Activated CD8-positive, alpha-beta memory T cell treated with anti-CD3 and anti-CD28 coated beads for 48 hours (primary cell): ENCODE measurements at places on chromosomes 2 and 18.

- no peak for DNase-seq
Measured at GRCh38 chr2:192783643-192784042, 588.9 kb upstream of the TMEFF2 start.

- DNase-seq, result no peak
Measured at GRCh38 chr2:131155208-131155855, 50.2 kb downstream of the PLEKHB2 start.

- no peak for DNase-seq
Measured at GRCh38 chr2:42917425-42917927, 125.1 kb upstream of the HAAO start.

DNA sequence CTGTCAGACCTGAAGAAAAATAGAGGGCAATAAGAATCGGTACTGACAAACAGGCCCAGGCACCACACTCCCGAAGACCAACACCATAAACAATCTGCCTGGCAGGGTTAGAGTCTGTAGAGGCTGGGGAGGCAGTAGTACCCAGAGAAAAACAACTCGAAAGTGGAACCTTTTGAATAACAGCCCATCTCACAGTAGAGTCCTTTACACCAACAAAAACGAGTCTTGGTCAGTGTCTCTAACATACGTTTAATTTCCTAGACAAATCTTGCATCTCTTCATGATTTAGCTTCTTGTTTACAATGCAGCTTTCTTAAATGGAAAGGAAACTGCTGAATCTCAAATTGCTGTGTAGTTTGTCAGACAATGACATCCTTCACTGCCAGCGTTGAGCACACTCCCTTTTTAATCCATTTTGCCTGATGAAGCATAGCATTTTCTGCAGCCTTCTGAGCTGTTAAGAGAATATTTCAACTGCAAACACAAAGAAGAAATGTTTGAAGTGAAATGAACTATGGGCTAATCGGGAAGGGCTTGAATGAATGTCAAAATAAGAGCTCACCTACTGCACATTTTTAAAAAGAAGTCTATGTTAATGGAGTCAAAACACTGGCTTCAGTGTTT lies 73.1 kb upstream of the DSG1 start:
- no peak for DNase-seq

DNA sequence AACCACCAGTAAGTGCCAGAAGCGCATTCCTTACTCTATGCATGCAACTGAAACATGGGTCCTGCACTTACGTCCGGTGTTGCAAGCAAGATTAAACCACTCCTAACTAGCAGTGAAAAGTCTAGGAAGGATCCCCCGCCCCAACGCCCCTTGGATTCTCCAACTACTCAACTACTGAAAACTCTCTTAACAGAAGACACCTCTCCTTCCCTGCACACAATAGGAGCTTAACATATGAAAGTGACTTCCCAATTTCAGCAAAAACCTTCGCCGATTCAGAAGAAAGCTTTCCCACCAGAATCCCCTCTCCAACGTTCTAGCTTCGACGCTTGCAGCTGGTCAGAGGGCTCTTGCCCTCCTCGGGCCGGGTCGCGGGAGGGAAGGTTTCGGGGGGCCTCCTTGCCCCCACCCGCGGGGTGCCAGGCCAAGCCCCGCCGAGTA lies 578 bp downstream of the IWS1 start:
- DNase-seq, result no peak

DNA sequence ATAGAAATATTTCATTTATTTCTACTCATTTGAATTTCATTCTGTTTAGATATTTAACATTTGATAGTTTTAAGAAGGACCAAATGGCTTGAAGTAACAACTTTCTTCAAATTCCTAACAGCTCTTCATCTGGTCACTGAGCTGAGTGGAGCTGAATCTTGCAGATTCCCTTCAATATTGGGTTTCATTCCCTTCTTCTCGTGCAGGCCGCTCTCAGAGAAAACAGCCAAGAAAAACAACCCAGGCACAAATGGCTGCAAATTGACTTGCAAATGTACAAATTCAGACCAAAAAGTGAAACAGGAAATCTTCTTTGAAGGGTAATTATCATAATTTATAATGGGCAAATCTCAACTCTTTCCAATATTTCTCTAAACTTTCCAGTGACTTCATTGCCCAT lies 30.3 kb upstream of the GCG start:
- DNase-seq, result no peak

DNA sequence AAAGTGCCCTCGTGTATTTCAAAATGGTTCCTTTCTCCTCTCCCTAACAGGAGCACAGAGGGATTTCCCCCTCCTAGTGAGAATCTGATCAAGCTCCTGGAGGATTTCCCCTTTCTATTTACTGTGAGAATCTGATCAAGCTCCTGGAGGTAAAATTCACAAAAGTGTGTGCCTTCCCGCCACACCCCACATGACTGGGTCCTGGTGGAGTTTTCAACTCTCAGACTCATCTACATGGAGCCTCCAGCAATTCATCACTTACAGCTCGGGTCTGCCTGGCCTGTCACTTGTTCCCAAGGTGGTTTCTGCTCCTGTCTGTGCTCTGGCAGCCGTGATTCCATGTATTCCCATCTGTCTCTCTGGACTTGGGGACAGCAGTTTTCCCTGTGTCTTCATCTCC lies 590.7 kb downstream of the FBXO15 start:
- no peak for DNase-seq

DNA sequence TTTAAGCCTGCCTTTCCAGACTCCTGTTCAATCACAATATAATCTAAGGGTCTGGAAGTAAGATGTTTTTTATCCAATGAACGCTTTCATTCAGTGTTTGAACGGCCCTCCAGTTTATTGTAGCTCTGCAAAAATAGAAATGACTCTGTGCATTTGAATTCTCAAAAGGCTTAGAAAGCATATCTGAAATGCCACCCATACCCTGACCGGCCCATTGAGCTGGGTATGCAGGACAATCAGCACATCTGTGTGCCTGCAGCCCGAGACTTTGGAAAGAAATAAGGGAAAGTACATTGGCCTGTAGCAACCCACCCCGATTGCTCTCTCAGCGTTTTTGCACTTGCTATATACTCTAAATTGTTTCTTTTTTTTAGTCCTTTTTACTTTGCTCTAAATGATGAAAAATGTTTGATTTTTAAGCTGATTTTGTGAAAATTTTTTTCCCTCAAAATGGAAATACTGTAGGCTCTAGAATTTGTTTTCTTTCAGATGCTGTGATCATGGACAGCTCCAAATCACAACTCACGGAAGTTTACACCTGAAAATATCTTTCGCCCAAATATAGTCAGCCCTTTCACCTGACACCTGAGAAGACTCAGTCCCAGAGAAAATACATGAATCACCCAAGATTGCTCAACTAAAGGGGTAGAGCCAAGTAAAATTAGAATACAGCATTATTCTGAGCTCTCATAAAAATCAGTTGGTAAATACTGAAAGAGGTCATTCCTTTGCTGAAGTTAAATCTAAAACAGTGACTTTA lies 194.5 kb upstream of the SIX3 start:
- no peak for DNase-seq

- DNase-seq, result no peak
Measured at GRCh38 chr2:128092656-128093055, 1.7 kb downstream of the UGGT1 start.

DNA sequence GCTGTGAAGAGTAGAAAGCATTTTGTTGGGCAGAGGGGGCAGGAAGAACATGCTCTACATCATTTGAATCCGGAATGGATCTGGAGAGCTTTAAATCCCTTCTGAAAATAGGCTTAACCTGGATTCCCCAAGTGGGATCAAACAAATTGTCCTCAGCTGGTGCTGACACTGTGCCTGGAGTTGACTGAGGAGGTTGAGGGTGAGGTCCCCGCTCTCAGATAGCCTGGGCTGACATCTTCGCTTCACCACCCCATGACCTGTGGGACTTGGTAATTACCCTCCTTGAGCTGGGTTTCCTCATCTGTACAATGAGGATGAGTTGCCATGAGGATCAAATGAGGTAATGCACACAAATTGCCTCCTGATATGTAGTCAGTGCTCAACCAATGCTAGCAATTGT lies 117.8 kb upstream of the SMAD2 start:
- DNase-seq, result no peak

GRCh38 chr2:62215306-62216064 lies 19.6 kb downstream of the B3GNT2 start:
- no peak for DNase-seq
